ENCODE measurements at places on chromosomes 11 and 22. TPM values are rescaled to one million over a fixed set of nuclear protein-coding genes. Genes with fewer than 3 reads are reported as not detected.

- no peaks in the 10 kb centered on the region for H3K27me3 ChIP-seq
- H3K4me1 ChIP-seq, result no peaks in the 10 kb centered on the region
- H3K4me3 ChIP-seq, result no peak overlapping the region
- no peak overlapping the region for H3K27ac ChIP-seq
Observed at GRCh38 chr11:77214557-77214956, 86.5 kb downstream of the MYO7A start.

Gene PLEKHA7
- 18.2 TPM for polyA plus RNA-seq

Gene KRTAP5-2
- not detected for polyA plus RNA-seq

Gene RHOD
- 77.6 TPM for polyA plus RNA-seq

Gene DDX25
- 0.87 TPM for polyA plus RNA-seq

DNA sequence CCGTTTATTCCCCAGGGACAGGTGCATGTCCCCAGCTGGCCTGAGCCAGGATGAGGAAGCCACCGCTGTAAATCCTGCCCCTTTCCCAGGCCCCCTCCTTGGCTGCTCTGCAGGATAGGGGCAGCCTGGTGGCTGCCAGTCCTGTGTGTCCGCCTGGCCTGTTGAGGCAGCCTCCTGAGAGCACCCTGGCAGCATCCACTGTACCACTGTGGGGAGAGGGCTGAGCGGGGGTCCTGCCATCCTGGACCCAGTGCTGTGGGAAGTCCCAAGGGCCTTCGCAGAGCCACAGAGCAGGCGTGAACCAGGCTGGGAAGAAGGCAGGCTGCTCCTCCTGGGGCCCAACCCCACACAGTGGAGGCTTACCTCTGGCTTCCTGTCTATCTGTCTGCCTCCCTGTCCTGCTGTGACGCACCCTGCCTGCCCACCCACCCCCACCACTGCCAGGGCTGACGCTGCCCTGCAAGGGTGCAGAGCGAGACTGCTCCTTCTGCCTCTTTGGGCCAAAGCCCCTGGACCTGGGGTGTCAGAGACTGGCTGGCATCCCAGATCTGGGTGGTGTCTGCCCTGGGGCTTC lies 8.4 kb downstream of the KCTD17 start:
- H3K4me1 ChIP-seq, result no peaks in the 10 kb centered on the region
- H3K4me3 ChIP-seq, result no peak overlapping the region
- no peaks in the 10 kb centered on the region for H3K27me3 ChIP-seq
- DNase-seq, result no peak

DNA sequence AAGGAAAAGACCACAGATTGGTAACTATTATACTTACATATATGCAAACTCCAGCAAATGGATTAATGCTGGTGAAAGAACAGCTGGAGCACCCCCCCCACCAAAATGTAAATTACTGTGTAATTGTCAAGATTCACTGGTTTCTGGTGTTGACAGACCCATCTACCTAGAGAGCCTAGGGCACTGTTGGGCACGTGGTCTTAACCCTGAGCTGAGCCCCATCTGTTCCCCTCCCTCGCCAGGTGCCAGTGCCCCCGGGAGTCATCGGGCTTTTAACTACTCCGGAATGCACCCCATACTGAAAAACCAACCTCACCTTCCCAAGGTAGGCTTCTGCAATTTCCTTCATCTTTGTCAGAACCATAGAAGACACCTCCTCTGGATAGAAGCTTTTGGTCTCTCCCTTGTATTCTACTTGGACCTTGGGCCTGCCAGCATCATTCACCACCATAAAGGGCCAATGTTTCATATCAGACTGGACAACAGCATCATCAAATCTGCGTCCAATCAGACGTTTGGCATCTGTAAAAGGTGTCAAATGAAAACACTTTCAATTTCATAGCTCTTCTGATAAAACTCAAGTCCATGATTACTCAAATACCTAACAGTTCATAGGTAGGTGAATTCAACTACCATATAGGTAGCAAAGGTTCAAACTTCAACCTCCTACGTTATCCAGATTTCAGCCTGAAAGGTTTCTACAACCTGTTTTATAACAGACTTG lies 1.5 kb downstream of the HSPA8 start:
- H3K4me1 ChIP-seq, result peaks cover 26% of the 10 kb centered on the region
- no peaks in the 10 kb centered on the region for H3K36me3 ChIP-seq
- peak overlapping the region; percentile 52 for H3K4me3 ChIP-seq

DNA sequence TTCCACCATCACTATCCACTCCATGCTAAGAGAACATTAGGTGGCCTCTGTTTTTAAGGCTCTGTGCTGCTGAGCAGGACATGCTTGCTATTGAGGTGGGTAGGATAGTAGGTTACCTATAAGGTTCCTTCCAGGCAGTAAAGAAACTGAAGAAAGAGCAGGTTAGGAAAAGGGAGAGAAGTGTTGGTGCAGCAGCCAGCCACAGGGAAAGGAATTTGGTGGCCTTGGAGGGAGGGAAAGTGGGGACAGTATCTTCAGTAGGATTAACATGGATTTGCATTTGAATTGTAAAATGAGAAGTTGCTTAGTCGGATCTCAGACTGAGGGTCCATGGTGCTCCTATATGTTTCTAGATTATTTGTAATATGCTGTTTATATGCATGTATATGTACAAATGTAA lies 49.2 kb upstream of the OLFML1 start:
- H3K4me1 ChIP-seq, result no peaks in the 10 kb centered on the region
- H3K27me3 ChIP-seq, result no peaks in the 10 kb centered on the region
- no peak overlapping the region for H3K27ac ChIP-seq
- no peak for DNase-seq

DNA sequence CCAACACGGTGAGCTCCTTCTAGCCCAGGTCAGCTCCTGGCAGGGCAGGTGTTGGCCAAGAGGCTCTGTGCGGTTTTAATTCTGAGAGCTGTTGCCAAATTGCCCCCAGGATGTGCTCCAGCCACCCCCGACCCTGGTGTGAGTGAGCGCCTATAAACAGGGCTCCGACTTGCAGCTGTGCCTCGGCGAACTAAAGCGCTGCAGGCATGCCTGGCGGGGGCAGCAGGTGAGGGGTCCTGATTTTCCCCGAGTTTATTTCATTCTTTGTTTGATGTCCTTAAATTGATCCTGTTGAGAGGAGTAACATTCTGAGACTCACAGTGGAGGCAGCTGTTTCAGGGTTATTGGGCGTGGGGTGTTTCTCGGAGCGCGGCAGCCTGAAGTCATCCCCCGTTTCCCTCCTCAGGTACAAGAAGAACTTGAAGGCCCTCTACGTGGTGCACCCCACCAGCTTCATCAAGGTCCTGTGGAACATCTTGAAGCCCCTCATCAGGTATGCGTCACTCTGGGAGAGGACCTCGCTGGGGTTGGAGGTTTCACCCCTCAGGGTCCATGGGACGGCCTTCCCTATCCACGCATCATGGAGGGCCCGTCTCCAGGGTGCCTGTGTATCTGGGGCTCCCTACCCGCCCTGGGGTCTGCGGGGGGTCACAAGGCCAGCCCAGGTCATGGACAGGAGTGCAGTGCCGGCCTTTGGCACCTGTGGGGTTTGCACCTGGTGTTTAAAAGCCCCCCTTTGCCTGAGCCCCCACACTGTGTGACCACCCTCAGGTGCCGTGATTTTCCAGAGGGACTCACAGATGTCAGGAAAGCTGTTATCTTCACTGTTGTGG lies 62.1 kb downstream of the ARHGAP8 start:
- H3K4me1 ChIP-seq, result no peaks in the 10 kb centered on the region
- no peak overlapping the region for H3K27ac ChIP-seq
- no peak overlapping the region for H3K4me3 ChIP-seq

DNA sequence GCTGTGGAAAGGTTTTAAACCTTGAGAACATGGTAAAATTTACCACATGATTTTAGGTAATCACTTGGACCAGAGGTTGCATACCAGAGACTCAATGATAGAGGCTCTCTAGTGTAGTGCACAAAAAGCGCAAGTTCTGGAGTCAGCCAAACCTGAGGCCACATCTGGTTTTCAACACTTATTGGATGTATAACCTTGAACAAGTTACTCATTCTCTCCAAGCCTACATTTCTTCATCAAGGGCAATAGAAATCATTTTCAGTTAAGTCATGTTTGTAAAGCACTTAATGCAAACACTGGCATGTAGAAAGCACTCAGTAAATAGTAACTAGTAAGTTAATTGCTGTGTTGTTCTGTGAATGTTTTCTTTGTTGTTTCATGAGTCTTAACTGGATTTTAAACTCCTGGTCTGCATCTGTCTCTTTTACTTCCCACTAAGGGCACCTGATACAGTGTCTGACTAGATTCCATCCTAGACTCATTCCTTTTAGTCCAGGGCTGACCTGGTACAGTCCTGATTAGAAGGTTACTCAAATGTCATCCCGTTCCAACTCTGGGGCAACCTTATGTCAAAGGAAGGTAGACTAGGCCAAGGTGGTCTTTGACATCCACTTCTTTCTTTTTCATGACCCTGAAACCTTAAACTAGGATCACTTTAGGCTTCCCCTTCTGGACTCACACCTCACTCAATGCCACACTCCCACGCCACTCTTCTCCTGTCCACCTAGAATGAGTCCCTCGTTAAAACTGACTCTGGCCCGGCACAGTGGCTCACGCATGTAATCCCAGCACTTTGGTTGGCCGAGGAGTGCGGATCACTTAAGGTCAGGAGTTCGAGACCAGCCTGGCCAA lies 34.5 kb upstream of the EED start:
- H3K27ac ChIP-seq, result peak overlapping the region; percentile 29
- H3K27me3 ChIP-seq, result no peaks in the 10 kb centered on the region
- no peaks in the 10 kb centered on the region for H3K36me3 ChIP-seq
- peak; percentile 24 for DNase-seq
- peaks cover 6% of the 10 kb centered on the region for H3K4me1 ChIP-seq

All from hepatocyte (in vitro differentiated cells).